ENCODE measurements at places on chromosomes 1 and 21.

GRCh38 chr21:41680444-41681347, 86.2 kb downstream of the RIPK4 start:
- DNase-seq = peak; percentile 23

DNA sequence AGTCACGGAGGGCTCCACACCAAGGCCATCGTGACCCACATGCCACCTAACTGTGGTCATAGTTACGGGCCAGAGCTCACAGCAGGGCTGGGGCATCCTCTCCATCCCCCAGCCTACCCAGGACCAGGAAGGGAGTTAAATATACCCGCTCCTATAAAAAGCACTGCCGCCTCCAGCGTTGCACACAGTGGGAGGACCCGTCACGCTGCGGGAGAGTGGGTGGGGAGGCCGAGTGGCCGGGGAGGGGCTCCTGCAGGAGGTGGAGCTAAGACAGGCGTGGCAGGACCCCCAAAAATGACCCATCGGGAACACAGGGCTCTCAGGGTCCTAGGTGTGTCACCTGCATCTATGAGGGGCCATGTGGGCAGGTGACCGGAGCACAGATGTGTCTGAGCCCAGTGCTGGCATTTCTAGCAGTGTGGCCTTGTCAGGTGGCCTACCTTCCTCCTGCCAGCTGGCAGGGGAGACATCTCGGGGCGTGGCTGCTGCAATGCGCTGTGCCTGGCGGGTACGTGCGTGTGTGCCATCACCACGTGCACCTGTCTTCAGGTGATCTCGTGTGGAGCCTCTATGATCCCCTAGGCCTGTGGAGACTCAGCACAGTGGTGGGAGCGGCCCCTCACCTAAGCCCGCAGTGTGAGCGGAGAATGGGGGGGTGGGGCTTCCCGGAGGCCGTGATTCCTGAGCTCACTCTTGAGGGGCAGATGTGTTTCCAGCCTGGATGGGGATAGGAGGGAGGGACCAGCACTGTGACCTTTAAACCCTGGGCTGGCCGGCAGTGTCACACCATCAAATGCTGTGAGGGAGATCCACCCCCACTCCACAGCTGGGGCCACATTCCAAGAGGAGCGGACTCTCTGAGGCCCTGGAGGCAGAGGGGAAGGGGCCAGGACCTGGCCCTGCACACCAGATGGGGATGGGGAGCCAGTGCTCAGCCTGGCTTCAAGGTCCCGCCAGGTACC, 17.7 kb downstream of the AGRN start:
- no peak for DNase-seq

- DNase-seq = peak; percentile 67
Observed at GRCh38 chr1:67575861-67576260, 109.1 kb upstream of the GADD45A start.

- peak; percentile 69 for DNase-seq
Observed at GRCh38 chr1:211541720-211542477, 37.1 kb downstream of the SLC30A1 start.

DNA sequence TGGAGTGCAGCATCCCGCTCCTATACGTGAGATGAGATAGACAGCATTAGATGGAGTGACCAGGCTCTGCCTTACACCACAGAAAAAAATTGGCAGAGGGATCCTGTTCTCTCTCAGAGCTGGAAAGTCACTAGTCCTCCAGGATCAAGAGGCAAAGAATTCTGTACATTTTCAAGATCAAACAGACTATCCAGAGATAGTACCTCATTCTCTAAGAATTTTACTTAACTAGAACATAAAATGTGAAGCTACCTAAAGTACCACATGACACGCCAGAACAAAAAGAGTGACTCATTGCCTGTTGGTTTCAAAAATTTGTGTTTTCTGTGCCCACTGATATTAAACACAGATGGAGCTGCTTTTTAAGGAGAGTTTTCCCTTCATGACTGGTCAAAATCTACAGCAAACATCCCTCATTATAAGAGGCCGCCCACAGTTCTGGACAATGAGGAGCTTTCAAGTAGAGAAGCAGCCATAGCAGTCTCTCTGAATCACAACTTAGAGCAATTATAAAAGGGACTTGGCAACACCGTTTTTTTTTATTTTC, 32.3 kb downstream of the CD160 start:
- peak; percentile 69 for DNase-seq

Measured in renal cortical epithelial cell (primary cell).